NT2/D1 (cell line): ENCODE measurements at places on chromosomes 6 and 20.

GRCh38 chr6:147979966-147980365 is 362.7 kb upstream of the SASH1 start:
- no peak for DNase-seq

GRCh38 chr6:169320013-169320412 is 66.4 kb upstream of the THBS2 start:
- DNase-seq = no peak

- DNase-seq = no peak
Measured at GRCh38 chr20:52179331-52180179, 12.0 kb downstream of the ZFP64 start.

- DNase-seq = no peak
Measured at GRCh38 chr6:159033160-159034049, 11.4 kb downstream of the TAGAP start.

- no peak for DNase-seq
Measured at GRCh38 chr20:11849976-11850670, 67.6 kb upstream of the BTBD3 start.

- DNase-seq = no peak
Measured at GRCh38 chr6:87636315-87636714, 46.4 kb downstream of the ORC3 start.

- DNase-seq = no peak
Measured at GRCh38 chr20:24770628-24771541, 178.2 kb upstream of the CST7 start.

- DNase-seq = no peak
Measured at GRCh38 chr6:52152711-52153160, 33.4 kb upstream of the IL17A start.

- no peak for DNase-seq
Measured at GRCh38 chr6:126077810-126078776, 91.8 kb downstream of the TRMT11 start.

DNA sequence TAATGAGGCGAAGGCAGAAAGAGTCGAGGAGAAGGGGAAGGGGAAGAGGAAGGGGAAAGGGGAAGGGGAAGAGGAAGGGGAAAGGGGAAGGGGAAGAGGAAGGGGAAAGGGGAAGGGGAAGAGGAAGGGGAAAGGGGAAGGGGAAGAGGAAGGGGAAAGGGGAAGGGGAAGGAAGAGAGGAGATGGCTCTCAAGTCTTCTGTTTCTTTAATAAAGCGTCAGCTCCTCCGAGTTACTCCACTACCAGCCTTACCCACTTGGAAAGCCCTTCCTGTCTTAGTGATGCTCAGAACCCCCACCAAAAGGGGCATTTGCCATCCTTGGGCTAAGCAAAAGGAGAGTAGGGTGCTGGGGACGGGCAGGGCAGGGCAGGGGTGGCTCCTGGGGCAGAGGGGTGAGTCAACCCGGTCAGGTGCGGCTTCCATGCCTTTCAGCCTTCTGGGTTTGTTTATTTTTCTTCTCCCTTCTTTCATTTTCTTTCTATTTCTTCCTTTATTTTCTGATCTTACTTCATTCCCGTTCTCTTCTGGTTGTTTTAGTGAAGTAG is 476 bp upstream of the CLIC5 start:
- no peak for DNase-seq

DNA sequence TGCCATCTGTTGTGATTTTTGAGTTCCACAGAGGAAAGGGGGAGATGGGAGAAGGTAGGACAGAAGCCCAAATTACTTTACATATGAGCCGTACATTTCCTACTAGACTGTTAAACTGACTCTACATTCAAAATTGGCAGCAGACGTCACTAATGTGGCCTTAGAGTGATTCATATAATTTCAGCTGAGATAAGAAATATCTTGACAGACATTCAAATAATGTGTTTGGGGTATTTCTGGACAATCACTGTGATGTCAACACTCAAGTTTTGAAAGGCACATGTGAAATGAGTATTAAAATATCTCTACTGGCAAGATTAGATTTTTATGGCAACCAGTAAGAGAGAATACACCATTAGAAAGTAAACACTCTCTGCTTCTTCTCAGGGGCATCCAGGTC is 104.0 kb downstream of the MTFR2 start:
- no peak for DNase-seq

DNA sequence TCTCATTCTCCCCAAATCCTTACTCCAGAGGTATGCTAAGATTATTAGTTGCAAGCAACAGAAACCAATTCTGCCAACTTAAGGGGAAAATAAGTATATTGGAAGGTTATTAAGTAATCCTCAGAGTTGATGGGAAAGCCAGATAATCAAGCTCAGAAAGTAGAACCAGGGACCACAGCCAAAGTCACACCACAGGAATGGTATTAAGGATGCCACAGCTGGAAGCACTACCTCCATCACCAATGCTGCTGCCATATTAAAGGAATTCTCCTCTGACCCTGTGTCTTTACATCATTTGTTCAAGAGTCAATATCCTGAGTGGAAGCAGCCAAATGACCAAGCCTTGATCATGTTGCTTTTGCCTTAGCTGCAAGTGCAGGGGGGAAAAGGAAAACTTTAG is 9.9 kb downstream of the PROCR start:
- DNase-seq = no peak

DNA sequence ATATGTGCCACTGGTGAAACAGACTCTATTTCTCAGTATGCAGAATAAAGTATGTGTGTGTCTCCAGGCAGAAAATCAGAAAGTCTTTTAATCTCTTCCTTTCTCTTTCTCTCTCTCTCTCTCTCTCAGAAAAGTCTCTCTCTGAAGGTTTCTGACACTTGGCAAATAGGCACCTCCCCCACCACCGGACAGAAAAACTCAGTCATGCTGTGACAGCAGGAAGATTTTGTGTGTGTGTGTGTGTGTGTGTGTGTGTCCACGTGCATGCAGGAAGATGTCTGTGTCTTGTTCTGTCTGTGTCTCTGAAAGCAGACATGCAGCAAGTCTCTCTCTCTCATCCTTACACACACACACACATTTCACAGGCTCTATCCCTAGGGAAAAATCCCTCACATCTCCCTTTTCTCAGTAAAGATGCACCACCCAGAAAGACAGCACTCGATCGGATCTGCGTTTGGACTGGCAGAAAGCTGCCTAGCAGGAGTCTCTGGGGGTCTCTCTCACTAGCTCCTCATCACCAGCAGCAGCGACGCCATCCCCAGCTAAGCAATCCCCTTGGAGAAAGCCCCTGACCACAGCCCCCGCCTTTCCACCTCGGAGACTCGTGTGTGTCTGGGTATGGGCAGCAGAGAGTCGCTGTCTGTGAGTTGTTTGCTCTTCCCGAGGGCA is 98.3 kb downstream of the EDN3 start:
- DNase-seq = no peak

GRCh38 chr20:19571996-19572395 is 186.1 kb upstream of the RIN2 start:
- DNase-seq = no peak

GRCh38 chr20:37071481-37071911 is 24.3 kb downstream of the RBL1 start:
- DNase-seq = no peak

- DNase-seq = no peak
Measured at GRCh38 chr6:170202416-170203135, 88.3 kb downstream of the DLL1 start.
